Osteocyte (in vitro differentiated cells): ENCODE measurements at places on chromosomes 7 and 10. TPM values are rescaled to one million over a fixed set of nuclear protein-coding genes. Genes with fewer than 3 reads are reported as not detected.

LRIT1 gene
- not detected in 2 replicates for total RNA-seq

CPA2 gene
- total RNA-seq, result not detected in 2 replicates

BMPR1A gene
- 75.5 and 79.6 TPM in 2 replicates for total RNA-seq

CUL1 gene
- total RNA-seq, result 45.6 and 46.8 TPM in 2 replicates

PNLIP gene
- total RNA-seq, result not detected in 2 replicates

PVRIG gene
- not detected in 2 replicates for total RNA-seq

ARMC3 gene
- not detected in 2 replicates for total RNA-seq

TMEM176A gene
- total RNA-seq, result not detected in 2 replicates

GNGT1 gene
- not detected in 2 replicates for total RNA-seq

HOXA4 gene
- total RNA-seq, result not detected in 2 replicates

NEUROG3 gene
- total RNA-seq, result not detected in 2 replicates

ADRB1 gene
- 0.68 and 0.97 TPM in 2 replicates for total RNA-seq

UROS gene
- total RNA-seq, result 68.0 and 69.5 TPM in 2 replicates

LRGUK gene
- total RNA-seq, result 0.13 and 0.30 TPM in 2 replicates

MKI67 gene
- total RNA-seq, result 19.3 and 25.1 TPM in 2 replicates

CYP26C1 gene
- 0.08 TPM in 1 of 2 replicates, not detected in the other for total RNA-seq

TDRD1 gene
- total RNA-seq, result not detected in 2 replicates

EVX1 gene
- not detected in 2 replicates for total RNA-seq
